SJCRH30 (cell line): ENCODE measurements at places on chromosomes 13 and 19.

GRCh38 chr13:59364641-59365085 lies 799.1 kb downstream of the DIAPH3 start:
- no peak for DNase-seq
- no peaks in the 10 kb centered on the region for H3K4me1 ChIP-seq
- H3K27me3 ChIP-seq, result no peaks in the 10 kb centered on the region
- H3K27ac ChIP-seq, result no peak overlapping the region

GRCh38 chr13:47628666-47629065 lies 372.4 kb downstream of the SUCLA2 start:
- H3K27ac ChIP-seq, result no peak overlapping the region
- DNase-seq, result no peak
- H3K4me1 ChIP-seq, result no peaks in the 10 kb centered on the region

DNA sequence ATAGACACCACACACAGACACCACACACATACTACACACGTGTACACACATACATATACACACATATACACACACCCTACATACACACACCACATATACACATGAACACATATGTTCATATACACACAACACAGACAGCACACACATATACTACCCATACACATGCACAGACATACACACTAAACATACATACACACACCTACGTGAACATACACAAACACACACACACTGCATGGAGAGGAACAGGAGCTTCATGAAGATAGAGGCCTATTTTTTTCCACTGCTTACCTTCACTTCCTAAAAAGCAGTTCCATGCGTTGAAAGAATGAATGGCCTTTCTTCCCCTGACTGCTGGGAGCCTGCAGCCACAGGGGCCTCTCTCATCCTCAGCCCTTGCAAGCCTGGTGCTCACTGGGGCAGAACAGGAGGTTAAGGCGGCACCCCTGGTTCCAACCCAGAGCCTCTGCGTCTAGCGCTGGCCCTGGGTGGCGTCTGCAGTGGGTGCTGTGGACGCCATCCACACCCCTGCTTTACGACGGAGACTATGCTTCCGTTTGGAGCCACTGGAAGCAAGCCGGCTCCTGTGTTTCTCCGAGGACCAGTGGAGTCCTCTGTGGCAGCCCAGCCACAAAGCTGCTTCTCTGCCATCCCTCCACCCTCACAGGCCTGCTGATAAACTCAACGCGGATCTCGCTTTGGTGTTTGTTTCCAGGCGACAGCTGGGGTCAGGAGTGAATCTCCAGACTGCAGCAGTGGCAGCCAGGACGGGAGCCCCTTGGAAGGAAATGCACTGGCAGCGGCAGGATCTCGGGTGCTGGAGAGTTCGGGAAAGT lies 1.9 kb upstream of the RASA3 start:
- no peaks in the 10 kb centered on the region for H3K27me3 ChIP-seq
- peak; percentile 71 for DNase-seq
- no peak overlapping the region for H3K27ac ChIP-seq
- H3K4me3 ChIP-seq, result peak overlapping the region; percentile 39
- H3K36me3 ChIP-seq, result no peaks in the 10 kb centered on the region
- H3K4me1 ChIP-seq, result peaks cover 12% of the 10 kb centered on the region; the same call in 1 of the 2 replicates

- no peaks in the 10 kb centered on the region for H3K36me3 ChIP-seq
- no peak overlapping the region for H3K4me3 ChIP-seq
- no peaks in the 10 kb centered on the region for H3K4me1 ChIP-seq
- H3K27me3 ChIP-seq, result peaks cover 11% of the 10 kb centered on the region
Observed at GRCh38 chr19:35119091-35119490, 3.5 kb downstream of the FXYD3 start.

DNA sequence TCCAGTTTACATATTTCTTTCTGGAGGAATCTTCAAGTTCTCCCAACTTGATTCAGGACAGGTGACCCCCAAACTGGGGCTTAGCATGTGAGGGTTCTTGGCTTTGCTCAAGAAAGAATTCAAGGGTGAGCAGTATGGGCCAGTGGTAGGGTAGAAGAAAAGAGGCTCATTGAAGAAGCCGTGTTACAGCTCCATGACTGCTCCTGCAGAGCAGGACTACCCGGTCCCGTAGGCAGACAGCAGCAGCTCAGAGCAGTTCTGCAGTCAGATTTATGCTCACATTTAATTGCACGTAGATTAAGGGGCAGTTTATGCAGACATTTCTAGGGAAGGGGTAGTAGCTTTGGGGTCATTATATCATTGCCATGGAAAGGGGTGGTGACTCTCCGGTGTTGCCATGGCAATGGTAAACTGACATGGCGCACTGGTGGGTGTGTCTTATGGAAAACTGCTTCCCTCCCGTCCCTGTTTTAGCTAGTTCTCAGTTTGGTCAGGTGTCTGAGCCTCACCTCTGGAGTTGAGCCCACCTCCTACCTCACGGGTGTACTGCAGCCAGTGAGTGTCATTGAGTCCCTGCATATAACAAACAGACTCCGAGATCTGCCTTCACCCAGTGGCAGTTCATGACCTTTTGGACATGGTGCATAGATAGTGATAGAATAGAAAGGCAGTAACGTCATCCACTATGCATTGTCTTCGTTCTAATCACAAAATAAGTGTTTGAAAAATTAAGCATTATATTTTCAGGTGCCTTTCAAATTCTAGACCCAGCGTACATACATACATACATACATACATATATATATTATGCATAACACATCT lies 16.0 kb upstream of the ZNF792 start:
- H3K4me1 ChIP-seq, result no peaks in the 10 kb centered on the region
- no peaks in the 10 kb centered on the region for H3K36me3 ChIP-seq
- H3K27me3 ChIP-seq, result no peaks in the 10 kb centered on the region
- H3K27ac ChIP-seq, result no peak overlapping the region
- no peak overlapping the region for H3K4me3 ChIP-seq

DNA sequence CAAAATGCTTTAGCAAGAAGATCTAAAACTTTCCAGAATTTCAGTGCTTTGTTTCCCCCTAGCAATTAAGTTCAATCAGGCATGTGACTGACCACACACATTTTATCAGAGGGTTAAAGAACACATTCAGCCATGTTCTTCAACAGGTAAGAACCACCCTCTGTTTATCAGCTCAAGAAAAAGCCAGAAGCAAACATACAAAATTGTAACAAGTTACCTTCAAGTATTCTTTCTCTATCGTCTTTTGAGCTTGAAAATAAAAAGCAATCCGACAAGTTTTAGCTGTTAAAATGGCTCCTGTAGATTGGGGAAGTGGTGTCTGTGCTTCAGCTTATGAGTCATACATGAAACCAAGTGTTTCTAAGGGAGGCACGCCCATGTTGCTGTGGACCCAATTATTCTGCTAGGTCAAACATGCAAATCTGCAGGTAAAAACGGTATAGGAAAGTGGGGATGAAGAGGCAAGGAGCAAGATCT lies at the start of gene ELF1:
TSS of gene ELF1 (minus strand) at position 306 of the 477 bp plus-strand sequence. CDS start 37,262 bp downstream, outside the sequence.
- H3K27ac ChIP-seq, result peak within 1 kb of the TSS; percentile 47
- H3K4me1 ChIP-seq, result peaks cover 5% of the 10 kb centered on the region; the same call in 1 of the 2 replicates
- no peaks in the 10 kb centered on the region for H3K36me3 ChIP-seq
- DNase-seq, result peak; percentile 46

- no peak overlapping the region for H3K4me3 ChIP-seq
- H3K4me1 ChIP-seq, result peaks cover 14% of the 10 kb centered on the region
- no peak overlapping the region for H3K27ac ChIP-seq
- peaks cover 1% of the 10 kb centered on the region; the same call in 1 of the 2 replicates for H3K36me3 ChIP-seq
- H3K27me3 ChIP-seq, result no peaks in the 10 kb centered on the region
Observed at GRCh38 chr19:47790398-47790814, 11.9 kb downstream of the SELENOW start.

GRCh38 chr19:2603334-2603733 lies 99.2 kb downstream of the GNG7 start:
- no peak overlapping the region for H3K4me3 ChIP-seq
- H3K27ac ChIP-seq, result no peak overlapping the region
- DNase-seq, result no peak
- no peaks in the 10 kb centered on the region for H3K4me1 ChIP-seq
- H3K36me3 ChIP-seq, result no peaks in the 10 kb centered on the region
